ENCODE measurements at places on chromosomes 7 and 10.

- DNase-seq, result no peak
Observed at GRCh38 chr10:44293306-44293778, 91.6 kb downstream of the CXCL12 start.

DNA sequence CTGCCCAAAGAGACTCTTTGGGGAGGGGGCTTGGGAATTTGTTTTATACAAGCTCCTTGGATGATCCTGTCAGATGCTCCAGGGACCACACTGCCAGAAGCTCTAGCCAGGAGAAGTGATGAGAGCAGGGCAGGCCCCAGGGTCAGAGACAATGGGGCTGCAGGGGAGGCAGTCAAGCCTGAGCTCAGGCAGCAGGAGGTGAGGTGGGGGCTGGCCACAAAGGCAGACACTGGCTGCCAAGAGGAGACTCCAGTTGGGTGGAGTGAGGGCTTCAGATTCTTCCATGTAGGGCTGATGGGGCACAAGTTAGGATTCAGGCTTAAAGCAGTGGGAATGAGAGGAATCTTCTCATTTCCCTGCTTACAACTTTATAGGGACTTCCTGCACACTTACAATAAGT, 35.6 kb upstream of the LOXL4 start:
- DNase-seq, result no peak

GRCh38 chr10:105691811-105692210, 1050.7 kb downstream of the SORCS3 start:
- peak; percentile 0 for DNase-seq

DNA sequence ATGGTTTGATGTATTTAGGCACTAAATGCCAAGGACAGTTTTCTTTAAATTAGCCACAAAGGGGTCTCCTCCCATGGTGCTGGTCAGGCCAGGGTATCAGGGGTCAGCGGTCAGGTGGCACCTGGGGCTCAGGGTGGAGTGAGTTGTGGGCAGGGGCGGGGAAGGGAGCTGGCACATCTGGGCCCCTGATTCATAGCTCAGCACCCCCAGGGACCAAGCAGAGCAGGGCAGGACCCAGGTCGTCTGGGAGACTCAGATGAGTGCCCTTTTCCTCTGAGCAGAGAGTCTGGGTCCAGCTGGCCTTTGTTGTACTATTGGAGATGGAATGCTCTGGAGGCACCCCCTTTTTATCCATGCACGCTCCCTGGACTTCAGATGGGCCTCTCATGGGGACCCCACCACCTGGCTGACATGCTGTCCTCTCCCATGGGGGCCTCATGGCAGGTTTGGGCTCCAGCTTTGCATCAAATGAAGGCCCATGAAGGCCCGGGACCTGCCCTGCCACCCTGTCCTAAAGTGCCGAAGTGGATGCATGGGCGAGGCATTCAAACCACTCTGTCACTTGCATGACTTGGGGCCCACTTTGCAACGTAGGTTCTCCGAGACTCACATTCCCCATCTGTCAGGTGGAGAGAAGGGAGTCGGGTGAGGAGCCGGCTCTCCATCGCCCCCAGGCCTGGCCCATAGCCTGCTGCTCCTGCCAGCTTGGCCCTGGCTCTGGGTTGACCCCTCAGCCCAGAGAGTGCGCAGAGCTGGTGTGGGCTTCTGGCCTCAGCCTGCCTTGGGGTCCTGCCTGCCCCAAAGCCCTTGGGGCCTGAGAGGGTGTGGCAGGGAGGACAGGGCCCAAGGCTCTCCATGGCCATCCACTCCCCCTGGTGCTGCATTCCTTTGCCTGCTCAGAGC, 66.4 kb downstream of the RAMP3 start:
- no peak for DNase-seq

DNA sequence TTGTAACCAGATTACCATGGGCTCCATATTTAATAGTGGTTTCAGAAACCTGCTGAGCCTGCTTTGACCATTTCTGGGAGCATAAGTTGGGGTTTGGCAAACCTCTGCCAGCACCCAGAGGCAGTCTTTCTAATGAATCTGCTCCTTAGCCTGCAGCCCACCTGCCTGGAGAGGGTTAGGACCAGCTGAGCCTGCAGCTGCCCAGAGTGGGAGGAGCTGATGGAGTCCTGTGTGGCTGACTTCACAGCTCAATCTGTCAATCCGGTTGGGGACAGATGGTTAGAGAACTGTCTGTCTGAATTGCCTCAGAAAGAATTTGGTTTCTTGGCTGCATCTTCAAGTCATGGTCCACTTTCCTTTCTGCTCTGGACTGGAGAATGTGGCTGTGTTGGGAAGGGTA, 444.6 kb downstream of the NRG3 start:
- no peak for DNase-seq

GRCh38 chr7:30817371-30817767, 46.2 kb downstream of the MINDY4 start:
- no peak for DNase-seq

- no peak for DNase-seq
Observed at GRCh38 chr10:21522631-21523406, 2.7 kb downstream of the SKIDA1 start.

DNA sequence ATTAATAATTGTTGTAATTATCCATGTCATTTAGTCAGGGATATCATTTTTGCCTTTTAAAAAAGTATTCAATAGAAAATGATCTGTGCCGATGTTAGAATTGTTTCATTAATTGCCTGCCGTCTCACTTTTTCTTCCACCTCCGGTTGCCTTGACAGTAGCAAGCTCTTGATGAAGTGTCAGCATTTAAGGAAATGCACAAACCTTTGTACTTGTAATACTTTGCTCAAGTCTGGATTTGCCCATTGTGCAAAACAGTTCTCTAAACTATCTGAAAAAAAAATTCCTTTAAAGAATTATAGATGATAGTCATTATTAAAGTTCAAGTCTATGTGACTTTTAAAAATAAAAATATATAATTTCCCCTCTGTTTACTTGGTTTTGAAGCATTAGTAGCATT, 619.7 kb downstream of the GATA3 start:
- no peak for DNase-seq

GRCh38 chr10:6365384-6365783, 162.7 kb downstream of the PFKFB3 start:
- DNase-seq, result peak; percentile 11

DNA sequence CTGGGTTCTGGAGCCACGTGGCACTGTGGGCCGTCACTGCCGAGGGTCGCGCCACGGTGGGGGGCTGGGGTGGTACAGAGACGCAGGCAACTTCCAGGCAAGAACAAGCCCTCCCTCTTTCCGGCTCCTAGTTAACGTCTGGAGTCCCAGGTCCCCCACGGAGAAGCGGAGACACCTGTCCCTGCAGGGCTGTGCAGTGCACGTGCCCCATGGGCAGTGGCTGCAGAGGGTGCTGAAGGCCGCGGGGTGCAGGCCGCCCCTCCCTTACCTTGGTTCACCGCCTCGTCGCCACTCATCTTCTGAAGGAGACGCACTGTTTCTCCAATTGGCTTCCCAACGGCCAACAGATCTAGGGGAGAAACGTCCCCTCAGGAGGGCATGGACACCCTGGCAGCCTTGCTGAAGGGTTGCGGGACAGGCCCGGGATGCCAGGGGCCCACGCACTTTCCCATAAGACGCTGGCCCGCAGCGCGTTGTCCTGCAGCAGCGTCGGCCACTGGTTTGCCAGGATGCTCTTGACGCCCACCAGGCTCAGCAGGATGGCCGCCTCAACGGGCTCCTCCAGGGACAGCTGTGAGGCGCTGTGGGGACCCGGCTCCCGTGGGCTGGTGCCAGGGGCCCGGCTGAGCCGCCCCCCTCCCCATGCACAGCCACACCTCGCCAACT, 24.3 kb upstream of the NKX6-2 start:
- DNase-seq, result no peak

DNA sequence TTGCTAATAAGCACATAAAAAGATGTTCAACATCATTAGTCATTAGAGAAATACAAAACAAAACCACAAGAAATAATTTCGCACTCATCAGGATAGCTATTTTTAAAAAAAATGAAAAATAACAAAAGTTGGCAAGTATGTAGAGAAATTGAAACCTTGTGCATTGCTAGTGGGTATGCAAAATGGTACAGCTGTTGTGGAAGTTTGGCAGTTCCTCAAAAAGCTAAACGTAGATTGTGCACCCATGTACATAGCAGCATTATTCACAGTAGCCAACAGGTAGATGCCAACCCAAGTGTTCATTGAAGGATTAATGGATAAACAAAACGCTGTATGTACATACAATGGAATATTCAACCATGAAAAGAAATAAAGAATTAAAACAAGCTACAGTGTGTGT, 35.3 kb upstream of the STARD3NL start:
- DNase-seq, result no peak

DNA sequence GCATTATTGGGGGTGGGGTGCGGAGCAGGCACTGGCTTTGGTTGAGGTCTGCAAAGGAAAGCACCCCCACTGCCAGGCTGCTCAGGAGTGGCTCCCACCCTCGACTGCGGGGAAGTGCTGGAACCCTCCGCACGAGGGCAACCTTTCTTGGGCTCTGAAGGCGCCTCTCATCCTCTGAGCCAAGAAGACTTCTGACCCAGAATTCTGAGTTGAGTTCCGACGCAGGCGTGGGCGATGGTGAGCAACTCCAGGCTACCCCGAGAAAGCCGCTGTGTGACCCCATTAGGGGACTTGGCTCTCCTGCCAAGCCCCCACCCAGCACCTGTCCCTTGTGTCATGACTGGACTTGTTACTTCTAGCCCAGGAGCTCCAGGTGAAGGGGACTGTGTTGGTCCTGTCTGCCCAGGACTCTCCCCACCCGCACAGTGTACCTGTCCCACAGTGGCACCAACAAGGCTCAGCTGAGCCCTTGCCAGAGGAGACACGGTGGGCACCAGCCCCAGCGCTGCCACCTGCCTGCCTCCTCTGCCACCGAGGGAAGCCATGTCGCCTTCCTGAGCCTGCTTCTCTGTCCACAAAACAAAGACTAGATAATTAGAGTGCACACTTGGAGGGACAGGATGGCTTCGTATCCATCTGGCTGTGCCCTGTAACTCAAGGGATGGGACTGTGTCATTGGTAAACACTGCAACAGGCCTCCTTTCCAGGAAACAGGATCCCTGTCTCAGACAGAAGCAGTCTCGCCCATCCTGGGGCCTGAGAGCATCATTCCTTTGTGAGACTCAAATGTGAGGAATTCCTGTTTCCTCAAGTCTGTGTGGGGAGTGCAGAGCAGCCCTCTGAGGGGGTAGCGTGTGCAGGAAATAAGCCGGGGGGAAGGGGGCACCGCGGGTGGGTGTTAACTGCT, 128.8 kb downstream of the LHPP start:
- no peak for DNase-seq

- DNase-seq, result no peak
Observed at GRCh38 chr10:80260295-80261243, 28.9 kb downstream of the MAT1A start.

- no peak for DNase-seq
Observed at GRCh38 chr7:24325708-24326107, 41.7 kb downstream of the NPY start.

DNA sequence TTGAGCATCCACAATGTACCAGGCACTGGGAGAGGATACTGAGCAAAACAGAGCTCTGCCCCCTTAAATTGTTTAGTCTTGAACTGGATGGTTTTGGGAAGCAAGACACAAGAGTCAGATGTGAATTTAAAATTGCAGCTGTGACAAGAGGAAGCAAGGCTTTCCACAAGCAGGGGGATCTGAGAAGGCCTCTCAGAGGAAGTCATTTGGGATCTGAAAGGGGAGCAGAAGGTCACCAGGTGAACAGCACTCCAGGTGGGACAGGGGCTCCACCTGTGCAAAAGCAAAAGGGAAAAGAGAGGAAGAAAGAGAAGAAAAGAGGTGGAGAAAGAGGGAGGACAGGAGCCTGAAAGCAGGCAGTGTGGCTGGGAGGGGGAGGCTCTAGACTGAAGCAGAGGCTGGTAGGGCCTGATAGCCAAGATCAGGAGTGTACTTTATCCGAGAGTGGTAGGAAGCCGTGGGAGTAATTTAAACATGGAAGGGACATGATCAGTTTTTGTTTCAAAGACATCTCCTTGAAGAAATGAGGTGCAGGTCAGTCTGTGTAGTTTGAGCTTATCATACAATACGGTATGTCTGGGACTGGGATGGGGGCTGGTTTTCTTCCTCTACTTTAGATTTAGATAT, 76.1 kb upstream of the DUSP5 start:
- no peak for DNase-seq

- DNase-seq, result no peak
Observed at GRCh38 chr7:157528785-157529341, 192.1 kb downstream of the DNAJB6 start.

GRCh38 chr7:76296743-76297740, 5.4 kb upstream of the HSPB1 start:
- DNase-seq, result peak; percentile 95

DNA sequence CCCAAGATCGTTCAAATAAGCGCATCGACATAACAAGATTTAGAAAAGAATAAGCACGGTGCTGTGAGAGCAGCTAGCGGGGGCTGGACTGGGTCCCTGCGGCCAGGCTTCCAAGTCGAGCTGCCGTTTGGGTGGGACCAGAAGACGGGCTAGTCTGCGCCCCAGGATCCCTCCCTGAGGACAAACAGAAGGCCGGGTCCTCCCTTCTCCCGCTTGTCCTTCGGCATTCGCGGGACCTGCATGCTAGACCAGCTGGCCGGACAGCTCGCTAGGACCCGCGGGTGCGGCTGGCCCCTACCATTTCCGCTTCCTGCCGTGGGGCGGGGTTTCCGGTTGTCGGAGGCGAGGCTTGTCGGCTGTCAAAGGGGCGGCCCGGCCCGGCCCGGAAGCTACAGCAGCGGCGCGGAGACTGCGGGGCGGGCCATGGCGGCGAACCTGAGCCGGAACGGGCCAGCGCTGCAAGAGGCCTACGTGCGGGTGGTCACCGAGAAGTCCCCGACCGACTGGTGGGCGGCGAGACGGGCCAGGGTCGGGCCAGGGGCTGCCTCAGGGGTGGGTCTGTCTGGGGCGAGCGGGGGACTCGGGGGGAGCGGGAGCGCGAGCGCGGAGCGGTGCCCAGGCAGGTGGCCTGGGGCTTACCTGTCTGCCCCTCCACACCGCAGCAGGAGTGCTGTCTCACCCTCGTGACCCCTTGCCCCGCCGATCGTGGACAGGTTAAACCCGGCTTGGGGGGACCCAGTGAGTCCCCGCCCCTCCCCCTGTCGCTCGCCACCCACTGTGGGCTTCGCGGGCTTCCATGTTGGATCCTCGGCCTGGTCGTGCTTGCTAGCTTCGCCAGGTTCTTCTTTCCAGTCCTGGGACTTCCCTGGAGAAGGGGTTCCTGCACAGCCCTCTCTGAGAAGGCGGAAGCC, at the start of gene DBNL:
DBNL (plus strand) TSS at position 388 of the 911 bp plus-strand sequence; CDS start at position 424, 36 bp downstream.
- peak; percentile 85 for DNase-seq

DNA sequence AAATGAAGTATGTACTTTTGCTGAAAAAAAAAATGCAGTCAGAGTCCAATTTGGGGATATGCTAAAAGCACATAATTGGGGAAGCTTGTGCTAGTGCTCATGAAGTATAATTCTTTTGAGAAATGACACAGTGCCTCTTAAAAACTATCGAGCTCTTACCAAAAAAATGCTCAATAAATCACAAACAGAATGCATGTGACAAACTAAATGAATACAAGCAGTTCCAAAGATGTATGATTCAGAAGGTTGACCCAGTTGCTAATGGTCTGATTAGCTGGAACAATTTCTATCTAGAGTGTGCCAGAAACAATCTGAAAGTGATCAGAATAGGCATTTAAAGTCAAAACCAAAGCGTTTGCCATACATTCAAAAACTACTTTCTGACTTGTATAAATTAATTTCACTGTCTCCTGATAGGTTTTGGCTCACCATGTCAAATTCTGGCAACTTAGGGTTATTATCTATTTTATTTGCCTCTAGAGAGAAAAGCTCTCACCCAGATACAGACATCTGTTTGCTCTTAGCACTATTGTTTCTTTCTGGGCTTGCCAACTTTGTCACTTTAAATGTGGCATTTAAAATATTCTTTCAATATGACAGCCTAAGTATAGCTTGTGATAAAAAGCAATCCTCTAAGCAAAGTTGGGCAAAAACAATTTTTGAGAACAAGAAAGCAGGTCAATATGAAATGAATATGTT, 114.7 kb upstream of the AHR start:
- peak; percentile 24 for DNase-seq

Measured in iris pigment epithelial cell (primary cell).